Activated T-cell treated with anti-CD3 and anti-CD28 coated beads, Interleukin-2, amount 50 U/mL, for 48 hours (primary cell): ENCODE measurements at places on chromosomes 4 and X.

- DNase-seq = no peak
Observed at GRCh38 chr4:168705121-168705520, 208.3 kb downstream of the PALLD start.

GRCh38 chrX:11770320-11770719 lies 12.3 kb downstream of the MSL3 start:
- DNase-seq = peak; percentile 58

DNA sequence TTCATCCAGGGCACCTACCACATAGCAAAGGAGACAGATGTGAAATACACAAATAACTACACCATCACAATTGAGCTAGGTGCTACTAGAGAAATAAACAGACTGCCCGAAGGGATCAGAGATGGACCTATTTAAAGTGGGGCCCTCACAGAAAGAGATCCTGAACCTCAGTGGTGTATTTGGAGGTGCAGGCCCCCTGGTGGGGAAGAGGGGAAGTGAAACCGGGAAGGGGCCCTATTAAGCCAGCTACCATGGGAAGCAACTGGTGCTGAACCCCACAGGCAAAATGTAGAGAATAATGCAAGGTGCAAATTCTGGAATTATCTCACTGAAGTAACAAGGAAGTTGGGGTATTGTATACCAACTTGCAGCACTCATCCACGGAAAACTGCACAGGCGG lies 78.6 kb upstream of the FAM9A start:
- DNase-seq = peak; percentile 34

- DNase-seq = no peak
Observed at GRCh38 chrX:133005616-133006015, 47.2 kb upstream of the HS6ST2 start.

DNA sequence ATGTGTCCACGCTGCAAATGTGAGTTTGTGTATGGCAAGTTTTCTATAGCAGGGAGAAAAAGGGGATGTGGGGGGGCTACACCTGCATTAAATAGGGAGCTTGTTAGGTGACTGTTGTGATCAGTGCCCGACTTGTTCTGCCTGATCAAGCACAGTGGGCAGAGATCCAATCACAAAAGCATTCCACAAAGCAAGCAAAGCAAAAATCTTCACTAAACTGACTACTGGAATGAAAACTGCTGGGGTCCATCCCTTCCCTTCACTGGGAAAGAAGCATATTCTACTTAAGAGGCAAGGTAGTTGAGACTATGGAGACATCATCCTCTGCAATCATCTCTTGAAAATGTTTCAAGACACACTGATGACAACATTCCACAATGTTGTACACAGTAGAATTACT lies 5.2 kb downstream of the IRS4 start:
- DNase-seq = no peak

DNA sequence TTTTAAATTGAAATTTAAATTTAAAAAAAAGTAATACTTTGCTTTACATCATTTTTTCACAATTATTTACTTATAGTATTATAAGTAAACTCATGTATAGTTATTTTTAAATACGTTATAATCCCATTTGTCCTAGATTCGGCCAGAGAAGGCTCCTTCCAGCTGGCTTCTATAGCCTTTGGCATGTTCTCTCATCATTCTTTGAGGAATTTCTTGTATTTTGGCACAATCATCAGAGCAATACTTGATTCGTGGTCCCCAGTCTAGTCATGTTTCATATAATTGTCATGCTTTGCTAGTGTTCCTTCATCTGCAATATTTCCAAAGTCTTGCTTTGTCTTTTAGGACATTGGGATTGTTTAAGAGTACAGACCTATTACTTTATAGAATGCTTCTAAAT lies 1037.9 kb upstream of the AGA start:
- no peak for DNase-seq

- no peak for DNase-seq
Observed at GRCh38 chrX:20742106-20742505, 475.4 kb upstream of the RPS6KA3 start.

GRCh38 chr4:177339477-177340374 lies 30.1 kb downstream of the NEIL3 start:
- no peak for DNase-seq

DNA sequence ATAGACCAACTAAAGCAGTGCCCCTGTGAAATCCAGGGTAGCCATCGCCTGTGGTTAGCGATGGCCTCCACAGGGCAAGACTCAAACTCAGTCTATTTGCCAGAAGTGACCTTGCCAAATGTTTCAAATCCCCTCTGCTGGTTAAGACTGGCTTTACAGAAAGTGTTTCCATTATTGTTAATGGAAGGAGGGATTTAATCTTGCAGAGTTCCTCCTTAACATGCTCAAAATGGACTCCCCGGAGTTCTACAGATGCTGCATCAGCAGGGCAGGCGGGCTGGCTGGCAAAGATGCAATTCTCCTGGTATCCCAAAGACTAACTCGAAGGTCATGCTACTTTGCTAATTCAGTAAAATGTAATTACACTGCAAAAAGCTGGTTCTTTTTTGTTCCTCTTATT lies 313.0 kb upstream of the SLC7A11 start:
- DNase-seq = no peak
